Right lung (tissue), 10 donors: ENCODE measurements at places on chromosomes 13 and 19.

DNA sequence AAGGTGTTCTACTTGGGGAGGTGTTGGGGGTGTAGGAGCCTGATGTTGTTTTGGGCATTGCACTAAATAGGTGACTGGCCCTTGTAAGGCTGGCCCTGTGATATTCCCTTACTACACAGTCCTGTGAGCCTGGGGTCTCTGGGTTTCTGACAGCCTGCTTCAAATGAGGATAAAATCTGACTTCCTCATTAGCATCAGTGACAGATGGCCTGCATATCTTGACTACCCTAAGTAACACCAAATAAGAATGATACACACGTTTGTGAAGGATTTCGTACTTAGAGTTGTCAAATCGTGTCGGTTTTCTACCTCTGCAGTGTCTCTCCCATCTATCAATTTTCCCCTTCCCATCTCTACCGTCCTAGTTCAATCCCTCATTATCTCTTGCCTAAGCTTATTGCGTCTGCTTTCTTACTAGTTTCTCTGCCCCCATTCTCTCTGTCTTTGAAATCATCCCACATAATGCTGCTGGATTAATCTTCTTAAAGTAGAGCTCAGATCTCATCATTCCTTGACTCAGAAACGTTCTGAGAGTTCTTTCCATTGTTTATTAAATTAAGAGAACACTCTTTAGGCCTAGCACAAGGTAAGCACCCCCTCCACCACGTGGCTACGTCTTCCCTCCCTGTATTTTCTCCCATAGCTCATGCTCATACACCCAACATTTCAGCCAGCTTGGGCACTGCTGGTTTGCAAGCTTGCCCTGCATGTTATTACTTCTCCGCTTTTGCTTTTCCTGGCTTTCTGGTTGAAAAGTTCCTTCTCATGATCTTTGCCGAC is 26.2 kb upstream of the CNMD start:
- no peak for DNase-seq

- DNase-seq, result no peak
These were observed 70.8 kb downstream of the FNDC3A start for GRCh38 chr13:49046519-49046918.

GRCh38 chr19:12730064-12730463 is 4.4 kb downstream of the TRIR start:
- no peak for DNase-seq

- DNase-seq, result no peak
These were observed 752.8 kb downstream of the LIG4 start for GRCh38 chr13:107462501-107462900.
